Stimulated activated CD8-positive, alpha-beta memory T cell treated with anti-CD3 and anti-CD28 coated beads, Interleukin-2, amount 100 ng/mL, for 48 hours (primary cell): ENCODE measurements at places on chromosomes 3 and 15.

GRCh38 chr3:11001020-11001657 is 8.6 kb downstream of the SLC6A1 start:
- no peak for DNase-seq

DNA sequence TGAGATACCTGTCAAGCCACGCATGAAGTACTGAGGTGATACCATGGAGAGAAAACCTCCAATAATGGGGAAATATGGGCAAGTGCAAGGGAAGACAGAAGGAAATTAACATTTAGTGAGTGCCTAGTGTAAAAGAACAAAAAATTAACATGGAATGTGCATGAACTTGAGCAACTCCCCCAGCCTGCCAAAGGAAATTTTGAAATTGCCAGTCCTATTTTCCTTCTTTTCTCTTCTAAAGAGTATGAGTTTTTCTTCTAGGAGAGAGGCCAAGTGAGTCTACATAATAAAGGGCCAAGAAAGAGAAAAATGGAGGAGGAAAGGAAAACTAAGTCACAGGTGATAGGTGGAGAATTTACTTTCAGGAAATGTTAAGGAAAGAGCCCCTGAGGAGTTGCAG is 602.4 kb upstream of the MDFIC2 start:
- DNase-seq: no peak

- no peak for DNase-seq
These were observed 171.5 kb downstream of the ZMAT3 start for GRCh38 chr3:178900029-178900646.

DNA sequence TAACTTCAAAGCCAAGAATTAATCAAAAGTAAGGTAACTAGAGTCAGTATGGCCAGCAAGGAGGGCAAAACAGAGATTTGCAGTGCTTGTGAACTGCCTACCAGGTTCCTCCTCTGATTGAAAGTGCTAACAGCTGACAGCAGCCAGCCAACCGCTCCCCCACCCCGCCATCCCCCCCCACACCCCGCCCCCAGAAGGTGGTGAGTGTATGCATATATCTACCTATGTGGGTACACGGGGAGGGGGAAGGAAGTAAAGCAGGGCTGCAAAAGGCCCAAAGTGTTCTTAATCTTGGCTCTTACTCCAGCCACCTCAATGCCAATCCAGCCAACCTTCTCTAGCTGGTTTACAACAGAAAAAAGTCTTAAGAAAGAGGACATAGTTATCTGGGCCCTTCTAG is 50.7 kb downstream of the RAF1 start:
- DNase-seq: no peak

GRCh38 chr3:183437061-183437460 is 8.6 kb upstream of the MCF2L2 start:
- DNase-seq: no peak

DNA sequence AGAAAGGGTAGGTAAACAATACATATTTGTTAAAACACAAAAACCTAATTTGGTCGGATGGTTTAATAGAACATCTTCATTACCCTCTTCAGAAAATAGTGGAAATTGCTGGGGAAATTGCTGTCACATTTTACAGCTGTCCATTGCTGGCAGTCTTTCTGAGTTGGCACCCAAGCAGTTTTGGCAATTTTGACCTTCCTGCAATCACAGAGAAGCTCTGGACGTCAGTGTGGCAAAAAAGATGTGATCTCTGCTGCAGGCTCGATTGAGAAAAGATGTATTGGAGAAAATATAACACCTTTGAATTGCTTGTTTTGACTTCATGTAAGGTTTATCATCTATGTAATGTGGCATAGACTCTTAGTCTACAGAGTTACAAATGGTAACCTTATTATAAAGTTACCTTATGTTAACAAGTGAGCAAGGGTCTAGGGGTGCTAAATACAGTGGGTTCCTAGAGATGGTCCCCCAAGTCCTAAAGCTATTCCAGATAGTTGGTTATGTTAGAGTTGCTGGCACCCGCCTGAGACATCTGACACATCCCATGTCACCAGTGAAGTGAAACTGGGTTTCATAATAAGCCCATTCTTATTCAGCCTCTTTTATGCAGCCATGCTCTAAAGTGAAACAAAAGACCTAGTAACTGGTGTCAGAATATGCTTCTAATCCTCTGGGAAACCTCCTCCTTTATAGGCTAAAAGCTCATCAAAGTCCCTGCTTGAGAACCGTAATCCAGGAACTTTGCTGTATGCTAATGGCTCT is 14.0 kb downstream of the UBE2E1 start:
- no peak for DNase-seq

GRCh38 chr15:74676801-74677200 is 19.0 kb downstream of the EDC3 start:
- DNase-seq: no peak

- DNase-seq: no peak
These were observed 25.4 kb downstream of the ALS2CL start for GRCh38 chr3:46668116-46668515.

DNA sequence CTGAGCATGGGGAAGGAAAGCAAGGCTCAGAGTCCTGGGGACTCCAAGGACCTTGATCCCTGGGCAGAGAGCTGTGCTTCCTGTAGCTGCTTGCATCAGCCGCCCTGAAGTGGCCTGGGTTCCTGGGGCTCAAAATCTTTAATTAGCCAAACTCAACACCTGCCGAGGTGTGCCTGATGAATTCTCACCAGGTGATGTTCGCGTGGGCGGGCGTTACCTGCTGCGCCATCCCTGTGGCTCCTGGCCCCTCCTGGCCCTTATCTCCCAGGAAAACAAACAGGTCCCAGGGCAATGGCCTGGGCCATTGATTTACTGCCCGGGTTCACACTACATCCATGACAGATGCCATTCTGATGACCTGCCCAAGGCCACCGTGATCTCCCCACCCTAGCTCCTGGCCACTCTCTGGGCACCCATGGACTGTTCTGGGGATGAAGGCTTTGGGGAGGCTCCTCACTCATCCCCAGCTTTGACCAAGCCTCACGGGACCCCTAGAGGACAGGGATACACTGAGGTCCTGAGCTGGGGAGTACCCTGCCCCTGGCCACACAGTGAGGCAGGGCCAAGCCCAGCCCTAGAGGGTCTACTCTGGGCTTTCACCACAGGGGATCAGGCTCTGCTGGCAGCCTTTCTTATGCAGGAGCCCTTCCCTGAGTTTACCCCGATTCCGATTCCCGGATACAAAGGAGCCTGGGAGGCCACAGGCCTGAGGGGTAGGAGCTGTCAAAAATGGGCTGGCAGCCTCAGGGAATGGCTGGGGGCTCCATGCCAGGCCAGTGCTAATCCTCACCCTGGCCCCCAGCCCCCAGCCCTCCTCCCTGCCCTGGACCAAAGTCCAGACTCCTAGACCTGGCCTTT is 5.7 kb downstream of the SLC38A3 start:
- no peak for DNase-seq

- no peak for DNase-seq
These were observed 1006.5 kb downstream of the TBL1XR1 start for GRCh38 chr3:176190755-176191154.

DNA sequence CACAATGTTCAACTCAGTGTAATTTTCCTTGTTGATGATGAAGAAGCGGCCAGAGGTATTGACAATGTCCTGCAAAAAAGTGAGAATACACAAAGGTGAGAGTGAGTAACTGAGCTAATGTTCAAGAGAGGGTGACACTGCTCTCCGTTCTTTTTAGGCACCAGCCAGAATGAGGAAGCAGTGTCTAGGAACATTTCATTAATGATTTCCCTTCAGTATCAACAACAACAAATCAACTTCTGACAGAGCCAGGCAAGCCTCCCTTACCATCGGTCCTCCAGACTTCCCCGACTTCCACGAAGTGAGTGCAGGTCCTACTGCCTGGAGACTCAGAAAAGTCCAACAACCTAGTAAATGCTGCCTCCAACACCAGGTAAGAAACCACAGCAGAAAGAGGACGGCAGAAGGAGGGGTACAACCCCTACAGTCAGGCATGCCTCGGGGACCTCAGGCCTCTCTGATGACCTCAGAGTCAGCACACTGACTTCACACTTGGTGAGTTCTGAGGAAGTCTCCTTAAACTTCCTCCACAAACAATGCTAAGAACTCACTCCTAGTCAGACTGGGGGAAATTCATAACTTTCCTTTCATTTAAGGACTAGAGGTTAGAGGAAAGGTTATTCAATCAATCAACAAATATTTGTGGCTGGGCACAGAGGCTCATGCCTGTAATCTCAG is 62.7 kb downstream of the NPTN start:
- DNase-seq: no peak

DNA sequence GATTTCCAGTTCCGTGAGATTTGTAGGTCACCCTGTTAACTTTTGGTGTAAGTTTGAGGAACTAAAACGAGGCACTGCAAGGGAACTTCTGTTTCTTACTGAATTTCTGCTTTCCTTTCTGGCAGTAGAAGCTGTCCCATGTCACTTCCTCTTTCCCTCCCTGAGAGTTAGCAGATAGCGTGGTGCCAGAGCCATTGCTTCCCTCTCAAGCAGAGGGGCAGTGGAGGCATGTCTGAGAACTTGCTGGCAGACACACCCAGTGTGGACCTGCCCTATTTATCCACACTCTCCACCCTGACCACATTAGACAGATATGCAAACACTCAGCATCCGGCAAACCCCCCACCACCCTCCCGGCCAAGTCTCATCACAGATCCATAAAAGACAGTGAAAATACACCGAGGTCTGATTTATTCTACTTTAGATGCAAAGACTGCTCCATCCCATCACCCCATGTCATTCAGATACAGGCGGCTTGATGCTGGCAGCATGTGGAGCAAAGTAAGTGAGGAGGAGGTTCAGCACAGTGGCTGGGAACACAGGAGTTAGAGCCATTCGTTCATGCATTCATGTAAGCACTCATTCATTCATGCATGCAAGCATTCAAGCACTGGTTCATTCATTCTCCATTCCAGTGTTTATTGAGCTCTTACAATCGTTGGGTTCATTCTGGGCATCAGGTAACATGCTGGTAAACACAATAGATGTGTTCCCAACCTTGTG is 324.7 kb downstream of the SHQ1 start:
- DNase-seq: no peak

DNA sequence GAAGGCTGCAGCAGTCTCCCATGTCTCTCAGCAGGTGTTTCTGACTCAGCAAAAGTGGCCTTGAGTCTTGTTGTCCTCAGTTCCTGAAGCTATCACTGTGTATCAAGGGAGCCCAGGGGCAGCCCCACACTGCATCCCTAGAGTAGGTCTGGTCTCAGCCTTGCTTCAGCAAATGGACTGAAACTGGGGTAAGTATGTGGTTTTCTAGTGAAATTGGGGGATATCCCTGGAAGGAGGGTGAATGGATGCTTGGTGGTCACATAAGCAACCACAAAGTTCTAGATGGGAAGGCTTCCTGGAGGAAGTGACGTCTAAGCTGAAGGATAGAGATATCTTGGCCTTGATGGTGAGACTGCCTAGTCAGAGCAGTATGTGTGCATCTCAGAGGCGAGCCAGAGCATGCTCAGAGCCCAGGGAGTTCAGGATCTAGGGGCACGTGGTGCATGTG is 38.4 kb downstream of the TMEM158 start:
- DNase-seq: no peak

- DNase-seq: peak; percentile 81
These were observed 55.6 kb downstream of the SMAD3 start for GRCh38 chr15:67120839-67121643.

GRCh38 chr3:30848087-30848779 is 46.2 kb downstream of the GADL1 start:
- no peak for DNase-seq

- no peak for DNase-seq
These were observed 170.3 kb downstream of the CHDH start for GRCh38 chr3:53675942-53676341.

- DNase-seq: no peak
These were observed 139.5 kb upstream of the EIF1B start for GRCh38 chr3:40169983-40170382.

GRCh38 chr3:101995371-101996046 is 146.2 kb downstream of the NFKBIZ start:
- no peak for DNase-seq

DNA sequence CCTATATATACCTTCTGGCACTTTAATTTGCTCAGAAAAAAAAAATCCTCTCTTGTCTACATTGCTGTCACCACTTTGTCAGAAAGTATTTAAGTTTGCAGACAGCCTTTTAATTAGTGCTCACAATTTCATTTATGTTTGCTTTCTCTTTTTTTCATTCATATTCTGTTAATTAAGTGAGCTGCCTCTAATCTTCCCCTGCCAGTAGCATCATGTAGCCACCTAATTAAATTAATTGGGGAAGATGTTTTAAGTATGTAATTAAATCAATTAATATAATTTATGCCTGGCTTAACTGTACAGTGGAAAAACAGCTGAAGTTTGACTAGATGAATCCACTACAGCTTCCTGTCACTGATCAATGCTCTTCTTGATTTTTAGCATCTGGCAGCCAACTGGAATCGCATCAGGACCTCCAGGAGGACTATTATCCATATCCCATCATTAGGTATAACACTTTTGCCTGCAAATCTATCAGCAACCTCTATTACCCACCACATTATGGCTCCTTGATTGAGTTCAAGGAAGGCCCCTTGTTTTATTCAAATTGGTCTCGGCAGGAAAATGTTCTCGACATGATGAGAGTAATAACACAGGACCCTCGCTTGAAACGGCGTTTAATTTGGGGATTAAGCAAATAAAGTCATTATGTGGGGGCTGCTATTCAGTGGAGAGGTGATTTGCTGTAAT is 118.5 kb downstream of the IQCH start:
- no peak for DNase-seq
